Osteoblast (primary cell): ENCODE measurements at places on chromosomes 1 and 21. TPM values are rescaled to one million over a fixed set of nuclear protein-coding genes. Genes with fewer than 3 reads are reported as not detected.
A peak's percentile ranks its signal among the peaks of the same experiment; 100 is the strongest.

- no peaks in the 10 kb centered on the region for H3K4me1 ChIP-seq
- H3K4me3 ChIP-seq: no peak overlapping the region
- no peak overlapping the region for H3K27ac ChIP-seq
- no peak for DNase-seq
Observed at GRCh38 chr1:175314300-175314699, 121.7 kb upstream of the KIAA0040 start.

- H3K27ac ChIP-seq: no peak overlapping the region
- no peak overlapping the region for H3K4me3 ChIP-seq
- no peaks in the 10 kb centered on the region for H3K4me1 ChIP-seq
- H3K27me3 ChIP-seq: peaks cover 7% of the 10 kb centered on the region
Observed at GRCh38 chr1:54685335-54685905, 30.2 kb upstream of the TTC4 start.

- H3K36me3 ChIP-seq: no peaks in the 10 kb centered on the region
- no peaks in the 10 kb centered on the region for H3K4me1 ChIP-seq
- no peak overlapping the region for H3K4me3 ChIP-seq
- H3K27me3 ChIP-seq: no peaks in the 10 kb centered on the region
- H3K27ac ChIP-seq: no peak overlapping the region
Observed at GRCh38 chr1:199202331-199202730, 563.5 kb downstream of the PTPRC start.

DNA sequence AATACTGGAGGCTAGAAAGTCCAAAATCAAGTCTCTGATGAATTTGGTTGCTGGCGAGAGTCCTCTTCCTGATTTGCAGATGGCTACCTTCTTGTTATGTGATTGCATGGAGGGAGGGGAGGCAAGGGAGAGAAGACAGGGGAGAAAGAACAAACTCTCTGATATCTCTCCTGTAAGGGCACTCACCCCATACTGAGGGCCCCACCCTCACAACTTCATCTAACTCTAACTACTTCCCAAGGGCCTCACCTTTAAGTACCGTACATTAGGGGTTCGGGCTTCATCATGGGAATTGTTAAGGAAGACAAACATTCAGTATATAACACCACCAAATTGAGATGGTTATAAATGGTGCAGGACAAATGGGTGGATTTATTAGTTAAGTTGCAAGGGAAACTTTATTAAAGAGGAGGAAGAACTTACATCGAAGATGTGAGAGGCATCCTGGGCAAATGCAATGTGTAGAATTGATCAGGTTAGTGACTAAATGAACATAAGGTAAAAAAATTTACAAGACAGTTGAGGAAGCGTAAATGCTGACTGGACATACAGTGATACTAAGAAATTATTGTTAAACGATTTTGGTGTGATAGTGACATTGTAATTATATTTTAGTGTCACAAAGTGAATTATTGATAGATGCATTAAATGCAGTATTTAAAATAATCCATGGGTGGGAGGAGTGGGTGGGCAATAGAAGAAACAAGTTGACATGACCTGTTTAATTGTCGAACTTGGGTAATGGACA is 10.6 kb downstream of the OR2B11 start:
- H3K4me3 ChIP-seq: peak overlapping the region; percentile 73
- H3K27ac ChIP-seq: no peak overlapping the region
- H3K4me1 ChIP-seq: peaks cover 6% of the 10 kb centered on the region
- DNase-seq: no peak
- H3K36me3 ChIP-seq: no peaks in the 10 kb centered on the region
- no peaks in the 10 kb centered on the region for H3K27me3 ChIP-seq

DNA sequence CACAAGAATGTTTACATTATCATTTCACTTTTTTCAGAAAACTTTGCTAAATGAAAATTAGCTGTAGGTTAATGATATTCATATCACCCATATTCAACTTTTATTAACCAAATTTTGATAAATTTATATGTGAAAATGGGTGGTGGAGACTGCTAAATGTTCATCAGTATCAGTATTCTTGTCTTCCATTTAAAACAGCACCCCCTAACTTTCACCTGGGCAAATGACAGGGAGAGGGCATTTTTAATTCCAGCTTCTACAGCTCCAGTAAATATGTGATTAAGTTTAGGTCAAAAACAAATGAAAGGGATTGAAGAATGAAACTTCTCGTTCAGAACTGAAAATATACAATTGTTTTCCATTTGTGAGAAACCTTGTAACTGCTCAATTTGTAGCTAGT is 722.2 kb downstream of the KCNT2 start:
- no peaks in the 10 kb centered on the region for H3K36me3 ChIP-seq
- H3K27ac ChIP-seq: no peak overlapping the region
- DNase-seq: no peak
- H3K4me1 ChIP-seq: no peaks in the 10 kb centered on the region
- no peaks in the 10 kb centered on the region for H3K27me3 ChIP-seq
- H3K4me3 ChIP-seq: no peak overlapping the region

- peaks cover 20% of the 10 kb centered on the region for H3K27me3 ChIP-seq
- no peak overlapping the region for H3K27ac ChIP-seq
- peak; percentile 39 for DNase-seq
- H3K4me3 ChIP-seq: no peak overlapping the region
- no peaks in the 10 kb centered on the region for H3K4me1 ChIP-seq
- no peaks in the 10 kb centered on the region for H3K36me3 ChIP-seq
Observed at GRCh38 chr1:37028981-37029617, 5.2 kb downstream of the GRIK3 start.

The AMY1B gene
- not detected in 2 replicates for total RNA-seq

The C1orf116 gene
- not detected in 2 replicates for total RNA-seq
